ENCODE measurements at places on chromosomes 12 and 14. TPM values are rescaled to one million over a fixed set of nuclear protein-coding genes. Genes with fewer than 3 reads are reported as not detected.

OAS3 gene
- 23.1 TPM for total RNA-seq

ART4 gene
- total RNA-seq: not detected

KRT77 gene
- not detected for total RNA-seq

FRMD6 gene
- total RNA-seq: 0.32 TPM

TMTC2 gene
- 1.5 TPM for total RNA-seq

RTRAF gene
- total RNA-seq: 163 TPM

BEGAIN gene
- not detected for total RNA-seq

PRH2 gene
- total RNA-seq: not detected

PCED1B gene
- 60.9 TPM for total RNA-seq

TSPAN19 gene
- not detected for total RNA-seq

BAG5 gene
- total RNA-seq: 26.9 TPM

CCDC38 gene
- total RNA-seq: 0.42 TPM

PRB2 gene
- total RNA-seq: not detected

FOXN4 gene
- not detected for total RNA-seq

NOVA1 gene
- total RNA-seq: not detected

EPS8 gene
- total RNA-seq: 0.89 TPM

DPPA3 gene
- total RNA-seq: not detected

ZC2HC1C gene
- not detected for total RNA-seq

REM2 gene
- total RNA-seq: 1.4 TPM

KLRC2 gene
- not detected for total RNA-seq

TAS2R8 gene
- not detected for total RNA-seq

GZMB gene
- 2.9 TPM for total RNA-seq

RNASE9 gene
- not detected for total RNA-seq

RTN1 gene
- not detected for total RNA-seq

DEGS2 gene
- total RNA-seq: 1.3 TPM

OAS1 gene
- 30.6 TPM for total RNA-seq

TAC3 gene
- total RNA-seq: not detected

HELB gene
- 4.7 TPM for total RNA-seq

SIX1 gene
- total RNA-seq: not detected

SRRM4 gene
- not detected for total RNA-seq

OR11H12 gene
- not detected for total RNA-seq

MYH6 gene
- total RNA-seq: not detected

AKAP5 gene
- total RNA-seq: 4.3 TPM

PRPH gene
- total RNA-seq: not detected

KRT73 gene
- not detected for total RNA-seq

HOXC10 gene
- not detected for total RNA-seq

POU6F1 gene
- 20.3 TPM for total RNA-seq

ABCC9 gene
- not detected for total RNA-seq

RAD9B gene
- total RNA-seq: 1.2 TPM

TCL1B gene
- total RNA-seq: 1.2 TPM

NEUROD4 gene
- total RNA-seq: not detected

All from activated B cell treated with CpG ODN at 0.5 μM for 24 hours (primary cell).